D341Med (cell line): ENCODE measurements at places on chromosomes 1 and 21.

GRCh38 chr1:227401562-227402342 lies 83.5 kb upstream of the CDC42BPA start:
- no peak for DNase-seq

DNA sequence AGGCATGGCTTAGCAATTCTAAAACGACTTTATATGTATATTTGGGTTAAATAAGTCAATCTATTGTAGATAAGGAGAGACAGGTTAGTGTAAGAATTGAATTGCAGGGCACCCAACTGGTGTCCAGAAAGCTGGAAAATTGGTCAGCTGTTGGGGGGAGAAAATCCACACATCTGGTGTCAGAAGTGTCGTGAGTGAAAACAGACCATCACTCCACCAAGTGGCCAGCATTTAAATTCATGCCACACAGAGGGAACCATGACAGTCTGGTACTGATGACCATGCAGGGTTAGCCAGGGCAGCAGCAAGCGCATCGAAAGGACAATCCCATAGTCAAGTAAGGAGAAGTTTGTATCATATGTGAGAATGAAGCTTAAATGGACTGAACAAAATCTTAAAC lies 11.7 kb downstream of the LAX1 start:
- DNase-seq: no peak

DNA sequence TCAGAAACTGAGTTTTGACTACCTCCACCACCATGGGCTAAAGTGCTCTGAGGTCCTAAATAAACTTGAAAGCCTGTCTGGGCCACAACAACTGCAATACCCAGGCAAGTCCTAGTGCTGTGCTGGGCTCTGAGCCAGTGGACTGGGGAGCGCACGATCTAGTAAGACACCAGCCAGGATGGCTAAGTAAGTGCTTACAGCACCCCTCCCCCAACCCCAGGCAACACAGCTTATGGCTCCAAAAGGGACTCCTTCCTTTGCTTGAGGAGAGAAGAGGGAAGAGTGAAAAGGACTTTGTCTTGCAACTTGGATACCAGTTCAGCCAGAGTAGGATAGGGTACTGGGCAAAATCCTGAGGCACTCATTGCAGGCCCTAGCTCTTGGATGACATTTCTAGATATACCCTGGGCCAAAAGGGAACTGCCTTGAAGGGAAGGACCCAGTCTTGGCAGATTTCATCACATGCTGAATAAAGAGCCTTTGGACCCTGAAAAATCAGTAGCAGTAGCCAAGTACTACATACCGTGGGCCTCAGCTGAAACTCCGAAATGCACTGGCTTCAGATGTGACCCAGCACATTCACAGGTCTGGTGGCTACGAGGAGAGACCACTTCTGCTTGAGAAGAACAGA lies 1.6 kb downstream of the C1orf105 start:
- no peak for DNase-seq

DNA sequence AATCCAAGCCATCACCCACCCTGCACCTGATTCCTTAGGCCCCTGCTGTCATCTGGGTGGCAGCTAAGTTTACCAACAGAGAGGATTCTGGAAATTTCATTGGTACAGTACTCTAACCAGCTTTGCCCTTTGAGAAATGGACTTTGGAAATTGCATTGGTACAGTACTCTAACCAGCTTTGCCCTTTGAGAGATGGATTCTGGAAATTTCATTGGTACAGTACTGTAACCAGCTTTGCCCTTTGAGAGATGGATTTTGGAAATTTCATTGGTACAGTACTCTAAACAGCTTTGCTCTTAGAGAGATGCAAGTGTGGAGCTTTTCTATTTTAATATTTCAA lies 42.5 kb downstream of the MAB21L3 start:
- no peak for DNase-seq

DNA sequence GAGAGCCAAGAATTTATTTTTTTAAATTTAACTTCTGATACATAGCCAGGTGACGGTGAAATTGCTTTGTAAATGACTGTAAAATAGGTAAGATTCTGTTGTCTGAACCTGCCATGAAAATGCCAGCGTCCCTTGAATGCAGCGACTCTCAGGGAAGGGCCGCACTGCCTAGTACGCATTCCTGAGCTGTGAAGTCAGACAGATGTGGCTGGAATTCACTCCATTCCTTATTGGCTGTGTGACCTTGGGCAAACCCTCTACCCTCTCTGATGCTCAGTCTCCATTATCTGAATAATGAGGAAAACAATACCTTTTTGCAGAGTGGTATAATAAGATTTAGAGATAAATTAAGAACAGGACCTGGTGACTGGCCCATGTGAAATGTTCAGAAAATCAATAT lies 167.1 kb upstream of the DAB1 start:
- DNase-seq: no peak

DNA sequence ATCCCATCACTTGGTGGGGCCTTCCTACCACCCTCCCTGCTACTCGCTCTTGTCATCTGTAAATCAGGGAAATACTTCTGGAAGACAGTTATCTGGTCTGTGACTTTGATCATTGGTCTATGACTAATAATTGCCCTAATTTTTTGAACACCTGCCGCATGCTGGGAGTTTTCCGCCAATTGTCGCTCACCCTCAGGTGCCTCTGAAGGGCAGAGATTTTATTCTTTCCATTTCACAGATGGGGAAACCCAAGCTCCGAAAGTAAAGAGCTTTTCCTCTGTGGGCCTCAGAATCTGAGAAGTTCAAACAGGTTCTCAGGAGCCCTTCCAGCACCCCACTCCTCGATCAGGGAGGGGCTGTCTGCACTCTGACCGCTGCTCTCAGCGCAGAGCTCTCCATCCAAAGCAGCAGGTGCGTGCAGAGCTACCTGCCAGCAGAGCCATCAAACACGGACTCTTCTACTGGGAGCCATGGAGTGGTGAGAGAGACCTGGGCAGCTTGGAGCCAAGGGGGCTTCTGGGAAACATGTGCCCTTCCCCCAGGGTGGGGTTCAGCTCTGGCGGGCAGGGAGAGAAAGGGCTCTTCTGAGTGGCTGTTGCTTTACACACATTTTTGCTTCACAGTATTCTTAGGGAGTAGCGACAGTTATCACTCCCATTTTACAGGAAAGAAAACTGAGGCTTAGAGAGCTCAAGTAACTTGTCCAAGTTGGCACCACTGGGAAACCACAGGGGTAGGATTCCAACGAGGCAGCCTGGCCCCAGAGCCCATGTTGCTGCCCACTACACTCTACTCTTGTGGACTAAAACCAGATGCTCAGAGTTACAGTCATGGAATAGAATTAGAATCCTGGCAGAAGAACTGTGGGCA lies 5.8 kb upstream of the RUNX3 start:
- no peak for DNase-seq

- no peak for DNase-seq
Measured at GRCh38 chr1:154739654-154740053, 130.4 kb downstream of the KCNN3 start.

DNA sequence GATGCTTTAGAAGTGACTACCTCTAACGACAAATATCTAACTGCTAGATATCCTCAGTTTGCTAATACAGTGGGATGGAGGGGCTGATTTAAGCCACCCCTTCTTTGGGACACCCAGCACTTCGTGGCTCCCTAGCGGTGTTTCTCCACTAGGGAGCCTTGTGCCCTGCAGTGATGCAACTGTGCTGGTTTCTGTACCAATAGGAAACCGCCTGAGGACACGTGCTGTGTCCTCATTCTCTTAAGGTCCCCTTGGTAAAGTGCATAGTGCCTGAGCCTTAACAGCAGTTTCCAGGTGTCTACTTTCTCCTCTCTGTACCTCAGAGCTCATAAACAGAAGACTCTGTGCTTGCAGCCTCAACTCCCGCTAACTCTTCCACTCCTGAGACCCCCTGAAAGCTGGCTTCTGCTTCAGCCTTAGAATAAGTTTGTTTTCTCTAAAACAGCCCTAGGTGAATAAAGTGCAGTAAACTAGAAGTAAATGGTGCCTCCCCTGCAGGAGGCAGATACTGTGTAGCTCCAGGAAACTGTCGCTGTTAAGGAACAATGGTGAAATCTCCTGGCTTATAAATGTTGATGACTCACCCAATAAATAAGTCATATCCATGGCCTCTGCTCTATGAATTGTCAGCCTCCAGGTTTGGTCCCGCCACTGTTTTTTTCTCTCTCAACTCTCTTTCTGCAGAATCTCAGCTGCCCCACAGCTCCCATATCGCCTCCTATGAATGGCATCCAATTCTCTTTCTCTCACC lies 130.4 kb downstream of the AK5 start:
- no peak for DNase-seq

GRCh38 chr1:38094711-38095290 lies 48.2 kb upstream of the POU3F1 start:
- DNase-seq: no peak

- no peak for DNase-seq
Measured at GRCh38 chr1:26003262-26003661, 5.4 kb upstream of the PAFAH2 start.

- DNase-seq: no peak
Measured at GRCh38 chr1:111569913-111570312, 49.7 kb upstream of the RAP1A start.

DNA sequence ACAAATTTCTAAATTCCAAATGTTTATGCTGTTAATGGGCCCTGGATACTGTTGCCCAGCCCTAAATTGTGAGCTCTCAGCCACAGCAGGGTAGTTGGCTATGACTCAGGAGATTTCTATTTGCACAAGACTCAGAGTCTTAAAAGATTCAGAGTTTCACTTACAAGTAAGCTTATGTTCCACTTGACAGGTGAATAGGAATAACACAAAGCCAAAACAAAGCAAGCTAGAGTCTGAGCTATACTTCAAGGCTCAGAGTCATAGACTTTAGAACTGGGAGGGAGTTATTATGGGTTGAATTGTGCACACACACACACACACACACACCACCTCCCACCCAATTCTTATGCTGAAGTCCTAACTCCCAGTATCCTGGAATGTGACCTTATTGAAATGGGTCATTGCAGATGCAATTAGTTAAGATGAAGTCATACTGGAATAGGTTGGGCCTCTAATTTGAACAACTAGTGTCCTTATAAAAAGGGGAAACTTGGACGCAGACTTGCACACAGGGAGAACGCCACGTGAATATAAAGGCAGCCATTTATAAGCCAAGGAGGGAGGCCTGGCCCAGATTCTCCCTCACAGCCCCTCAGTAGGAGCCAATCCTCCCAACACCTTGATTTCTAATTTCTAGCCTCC lies 30.2 kb downstream of the PRDX6 start:
- no peak for DNase-seq

DNA sequence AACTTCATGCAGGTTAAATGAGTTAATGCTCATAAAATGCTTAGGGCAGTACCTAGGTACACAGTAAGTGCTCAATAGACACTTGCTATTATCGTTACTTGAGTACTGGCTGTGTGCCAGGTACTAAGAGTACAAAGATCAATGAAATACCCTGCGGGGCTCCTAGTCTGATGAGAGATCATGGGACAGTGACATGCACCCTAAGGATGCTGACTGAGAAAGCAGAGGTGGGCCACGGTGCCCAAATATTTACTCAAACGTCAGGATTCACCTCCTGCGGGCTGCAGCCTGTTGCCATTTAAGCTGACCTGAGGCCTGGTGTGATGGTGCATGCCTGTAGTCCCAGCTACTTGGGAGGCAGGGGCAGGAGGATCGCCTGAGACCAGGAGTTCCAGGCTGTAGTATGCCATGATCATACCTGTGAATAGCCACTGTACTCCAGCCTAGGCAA lies 19.8 kb upstream of the LUZP1 start:
- no peak for DNase-seq

- DNase-seq: no peak
Measured at GRCh38 chr1:231272173-231272572, 31.2 kb downstream of the GNPAT start.

DNA sequence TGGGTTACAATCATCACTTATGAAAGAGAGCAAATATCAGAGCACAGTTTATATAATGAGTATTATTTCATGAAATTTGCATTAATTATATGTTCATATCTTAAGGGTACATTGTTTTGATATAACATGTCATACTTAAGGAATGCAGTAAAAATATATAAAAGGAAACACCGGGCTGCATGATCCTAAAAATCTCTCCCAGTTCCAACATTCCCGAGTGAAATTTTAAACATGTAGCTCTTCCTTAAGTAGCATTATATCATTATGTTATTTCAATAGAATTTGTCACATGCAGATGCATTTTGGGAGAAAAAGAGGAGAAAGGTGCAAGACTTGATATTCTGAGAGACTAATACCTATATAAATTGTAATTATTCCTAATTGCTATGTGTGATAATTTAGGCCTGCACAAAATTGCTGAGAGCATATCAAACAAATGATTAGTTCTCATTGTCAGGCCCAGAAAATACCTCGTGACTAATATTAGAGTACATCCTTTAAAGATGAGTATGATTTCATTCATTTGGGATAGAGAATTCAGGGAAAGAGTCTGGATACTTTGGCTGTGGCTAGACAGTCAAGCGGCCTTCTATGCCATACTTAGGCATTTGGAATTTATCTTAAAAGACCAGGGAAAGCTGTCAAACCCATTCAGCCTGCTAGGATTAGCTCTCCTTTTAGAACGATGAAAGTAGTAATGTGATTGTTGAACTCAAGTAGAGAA lies 86.8 kb downstream of the ADGRL2 start:
- no peak for DNase-seq

GRCh38 chr1:15616373-15617172 lies 685 bp upstream of the DDI2 start:
- no peak for DNase-seq

- no peak for DNase-seq
Measured at GRCh38 chr1:54371942-54372275, 34.3 kb downstream of the SSBP3 start.

DNA sequence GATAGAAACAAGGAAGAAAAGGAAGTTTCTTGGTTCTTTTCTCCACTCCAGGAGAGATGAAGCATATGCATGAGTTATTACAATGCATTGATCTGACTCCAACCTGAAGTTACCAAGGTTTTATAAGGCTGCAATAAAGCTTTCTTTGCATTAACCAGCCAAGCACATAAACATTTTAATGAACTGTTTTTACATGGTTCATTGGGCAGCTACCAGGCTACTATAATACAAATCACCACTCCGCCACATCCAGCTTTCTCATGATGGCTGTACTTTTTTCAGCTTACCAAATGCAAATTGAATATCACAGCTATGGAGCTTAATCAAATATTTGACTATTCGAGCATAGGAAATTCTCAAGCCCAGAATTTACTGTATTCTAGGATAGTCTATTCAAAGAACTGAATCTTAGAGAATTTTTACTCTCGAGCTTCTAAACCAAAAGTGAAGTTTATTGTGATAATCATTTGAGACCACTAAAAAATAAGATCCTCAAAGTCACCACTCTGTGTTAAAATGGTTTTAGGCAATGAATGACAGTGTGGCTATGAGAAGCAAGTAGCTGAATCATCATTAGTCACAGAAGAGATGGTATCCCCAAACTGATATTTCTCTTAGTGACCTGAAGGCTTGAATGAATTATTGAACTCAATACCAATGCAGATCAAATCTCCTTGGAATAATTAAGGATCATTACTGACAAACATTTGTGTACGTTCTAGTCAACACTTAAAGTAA lies 58.6 kb upstream of the ZNF281 start:
- no peak for DNase-seq

- DNase-seq: no peak
Measured at GRCh38 chr1:206074839-206075238, 21.9 kb downstream of the RHEX start.

GRCh38 chr1:223331301-223331700 lies 32.7 kb downstream of the SUSD4 start:
- DNase-seq: no peak

- DNase-seq: no peak
Measured at GRCh38 chr1:185808631-185809030, 74.4 kb downstream of the HMCN1 start.

- DNase-seq: peak; percentile 12
Measured at GRCh38 chr1:162137179-162137960, 67.9 kb downstream of the NOS1AP start.
